ENCODE measurements at places on chromosomes 12 and 14.

GRCh38 chr12:113893221-113893620 is 72.9 kb downstream of the RBM19 start:
- no peak for DNase-seq

DNA sequence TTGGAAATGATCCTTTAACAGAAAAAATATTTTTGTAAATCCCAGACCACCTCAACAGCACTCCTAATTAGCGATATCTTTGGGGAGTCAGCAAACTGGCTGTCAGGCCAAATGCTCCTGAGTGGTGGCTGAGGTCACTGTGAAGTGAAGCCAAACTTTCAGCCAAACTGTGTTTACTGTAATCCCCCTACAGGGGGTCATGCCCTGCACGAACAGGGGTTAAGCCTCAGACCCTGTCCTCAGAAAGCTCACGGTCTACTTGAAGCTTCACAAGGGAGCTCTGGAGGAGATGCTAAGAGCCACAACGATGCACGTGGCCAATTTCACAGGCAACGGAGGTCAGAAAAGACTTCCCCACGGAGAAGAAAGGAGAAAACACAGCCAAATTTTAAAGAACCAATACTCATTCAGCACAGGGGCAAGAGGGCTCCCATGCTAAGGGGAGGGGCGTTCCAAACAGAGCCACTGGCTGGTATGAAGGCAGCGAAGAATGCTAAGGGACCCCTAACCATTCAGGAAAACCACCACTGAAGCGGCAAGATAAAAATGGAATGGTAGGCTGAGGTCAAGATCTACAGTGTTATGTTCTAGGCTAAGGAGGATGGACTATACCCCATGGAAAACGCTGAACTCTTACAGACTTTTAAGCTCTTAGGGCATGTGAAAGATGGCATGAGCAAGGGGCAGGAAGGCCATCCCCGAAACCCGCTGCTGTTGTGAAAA is 105.4 kb downstream of the ITPR2 start:
- no peak for DNase-seq

- DNase-seq = no peak
Measured at GRCh38 chr14:81234278-81234677, 13.5 kb upstream of the GTF2A1 start.

DNA sequence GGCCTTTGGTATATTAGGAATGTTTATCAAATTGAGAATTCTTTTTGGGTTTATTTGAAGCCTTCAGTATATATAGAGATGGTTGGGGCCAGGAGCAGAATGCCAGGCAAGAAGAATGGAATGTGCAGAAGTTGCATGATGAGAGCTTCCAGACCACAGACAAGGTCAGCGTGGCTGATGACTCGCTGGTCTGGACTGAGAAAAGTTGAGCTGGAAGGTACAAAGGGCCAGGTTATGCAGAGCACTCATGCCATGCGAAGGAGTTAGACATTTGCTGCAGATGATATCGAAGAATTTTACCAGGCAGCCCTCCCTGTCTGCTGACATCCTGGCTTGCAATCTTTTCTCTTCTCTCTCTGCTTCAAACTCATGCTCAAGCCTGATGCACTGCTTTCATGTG is 196.2 kb upstream of the ARHGAP5 start:
- DNase-seq = no peak

DNA sequence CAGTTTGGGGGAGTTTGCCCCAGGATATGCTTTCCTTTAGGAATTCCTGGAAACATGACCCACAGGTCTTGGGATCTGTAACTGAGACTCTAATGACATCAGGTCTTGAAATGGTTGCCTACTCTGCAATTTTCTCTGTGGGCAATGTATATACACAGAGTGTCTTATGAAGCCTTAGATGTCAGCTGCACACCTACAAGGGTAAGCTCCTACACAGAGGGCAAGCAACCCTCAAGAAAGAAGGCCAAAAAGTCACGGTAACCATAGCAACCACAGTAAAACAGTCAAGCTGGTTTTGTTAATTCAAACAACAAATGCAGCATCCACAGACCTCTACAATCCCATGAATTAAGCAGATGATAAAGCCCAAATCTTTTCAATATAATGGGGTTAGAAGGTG is 293.0 kb downstream of the SSPN start:
- DNase-seq = no peak

DNA sequence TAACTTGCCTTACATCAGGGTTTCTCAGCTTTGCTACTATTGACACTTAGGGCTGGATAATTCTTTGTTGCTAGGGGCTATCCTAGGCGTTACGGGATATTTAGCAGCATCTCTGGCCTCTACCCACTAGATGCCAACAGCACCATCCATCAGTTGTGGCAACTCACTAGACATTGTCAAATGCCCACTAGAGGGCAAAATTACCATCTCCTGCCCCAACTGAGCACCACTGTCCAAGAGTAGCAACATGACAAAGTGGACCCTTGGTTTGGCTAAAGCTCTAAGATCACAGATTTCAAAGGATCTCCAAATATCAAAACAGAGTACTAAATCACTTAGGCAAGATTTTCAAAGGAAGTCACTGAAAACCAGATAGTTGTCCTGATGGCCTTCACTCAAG is 251.7 kb upstream of the TBX3 start:
- no peak for DNase-seq

- no peak for DNase-seq
Measured at GRCh38 chr12:86601550-86602308, 345.5 kb upstream of the MGAT4C start.

DNA sequence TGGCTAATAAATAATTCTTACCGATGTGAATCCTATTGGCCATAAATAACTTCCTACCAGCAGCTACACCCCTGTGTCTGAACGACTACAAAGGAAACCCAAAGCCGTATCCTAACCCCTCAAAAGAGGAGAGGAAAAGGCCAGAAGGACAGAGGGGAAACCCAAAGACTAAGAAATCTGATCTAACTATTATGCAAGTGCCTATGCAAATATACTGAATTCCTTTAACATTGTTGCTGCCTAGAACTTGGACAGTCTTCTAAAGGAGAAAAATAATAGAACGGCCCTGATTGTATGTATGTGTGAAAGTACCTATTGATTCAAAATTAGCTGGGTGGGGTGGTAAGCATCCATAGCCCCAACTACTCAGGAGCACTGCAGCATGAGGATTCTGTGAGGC is 997 bp downstream of the PLEKHG7 start:
- DNase-seq = no peak

DNA sequence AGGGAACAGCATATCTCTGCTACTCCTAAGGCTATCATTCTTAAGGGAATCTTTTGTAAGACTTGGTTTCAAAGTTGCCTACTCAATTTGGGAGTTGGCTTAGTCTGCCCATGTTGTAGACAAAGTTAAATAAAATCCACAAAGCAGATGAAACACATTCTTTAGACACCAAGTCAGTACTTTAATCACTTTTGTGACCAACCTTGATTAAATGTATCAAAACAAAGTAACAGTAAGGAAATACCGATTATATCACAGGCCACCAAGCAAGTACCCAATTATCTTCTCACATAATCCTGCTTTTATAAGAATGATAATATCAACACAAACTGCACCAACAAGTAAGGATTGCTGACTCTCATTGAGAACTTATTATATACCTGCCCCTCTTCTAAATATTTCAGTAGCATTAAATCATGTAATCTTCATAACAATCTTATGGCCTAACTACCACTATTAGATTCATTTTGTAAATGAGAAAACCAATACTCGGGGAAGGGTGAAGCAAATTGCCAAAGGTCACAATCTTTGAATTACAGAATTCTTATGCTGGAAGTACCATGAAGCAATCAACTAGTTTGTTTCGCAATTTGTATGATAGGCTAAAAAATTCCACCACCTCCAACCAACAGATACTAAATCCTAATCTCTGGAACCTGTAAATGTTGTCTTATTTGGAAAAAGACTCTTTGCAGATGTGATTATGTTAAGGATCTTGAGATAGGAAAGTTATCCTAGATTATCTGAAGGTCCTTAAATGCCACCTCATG is 12.6 kb upstream of the DIO2 start:
- no peak for DNase-seq

DNA sequence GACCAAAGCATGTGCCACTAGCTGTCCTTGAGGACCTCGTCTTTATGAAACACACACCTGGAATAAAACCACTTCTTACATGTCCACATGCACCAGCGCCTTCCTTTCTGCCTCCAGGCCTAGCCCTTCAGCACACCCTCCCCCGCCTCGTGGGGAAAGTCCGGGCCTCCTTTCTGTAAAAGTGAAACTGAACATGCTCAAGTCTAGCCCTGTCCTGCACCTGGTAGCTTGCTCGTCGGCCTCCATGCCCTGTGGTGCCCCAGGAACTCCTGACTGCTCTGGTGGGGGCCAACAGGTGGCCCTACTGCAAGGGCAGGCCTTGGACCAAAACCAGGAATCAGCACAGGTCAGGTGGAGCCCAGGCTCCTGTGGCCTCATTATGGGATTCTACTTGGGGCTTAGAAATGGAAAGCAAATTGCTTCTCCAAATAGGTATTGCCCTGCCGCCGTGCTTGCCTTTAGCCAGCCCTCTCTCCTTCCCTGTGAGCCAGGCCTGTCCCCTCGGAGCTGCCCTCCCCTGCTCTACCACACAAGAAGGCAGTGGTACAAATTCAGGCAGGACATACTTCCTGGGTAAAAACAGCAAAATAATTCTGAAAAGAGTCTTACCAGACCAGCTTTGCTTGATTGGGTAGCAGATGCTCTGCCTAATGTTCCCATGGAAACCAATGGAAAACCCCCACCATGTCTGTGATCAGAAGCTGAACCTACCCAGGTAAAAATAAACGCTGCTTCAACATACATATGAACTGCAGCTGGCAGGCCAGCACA is 43.5 kb downstream of the ERH start:
- no peak for DNase-seq

- no peak for DNase-seq
Measured at GRCh38 chr14:77936138-77936639, 136.3 kb downstream of the ADCK1 start.

DNA sequence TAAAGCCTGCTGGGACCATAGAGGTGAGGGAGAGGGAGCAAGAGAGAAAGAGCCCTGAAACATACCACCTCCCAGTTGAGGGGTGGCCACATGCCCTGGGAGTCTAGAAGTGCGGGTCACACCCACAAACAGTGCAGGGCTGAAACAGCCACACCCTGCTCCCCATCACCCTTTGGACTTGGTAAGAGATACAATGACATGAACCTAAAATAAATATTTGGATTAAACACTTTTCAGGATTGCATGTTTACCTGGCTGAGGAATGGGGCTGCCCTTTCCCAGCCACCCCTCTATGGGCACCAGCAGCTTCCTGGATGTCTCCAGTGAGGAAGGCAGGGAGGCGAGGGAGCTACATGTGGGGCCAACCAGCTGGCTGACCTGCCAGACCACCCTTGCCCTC is 39.0 kb upstream of the TC2N start:
- no peak for DNase-seq

DNA sequence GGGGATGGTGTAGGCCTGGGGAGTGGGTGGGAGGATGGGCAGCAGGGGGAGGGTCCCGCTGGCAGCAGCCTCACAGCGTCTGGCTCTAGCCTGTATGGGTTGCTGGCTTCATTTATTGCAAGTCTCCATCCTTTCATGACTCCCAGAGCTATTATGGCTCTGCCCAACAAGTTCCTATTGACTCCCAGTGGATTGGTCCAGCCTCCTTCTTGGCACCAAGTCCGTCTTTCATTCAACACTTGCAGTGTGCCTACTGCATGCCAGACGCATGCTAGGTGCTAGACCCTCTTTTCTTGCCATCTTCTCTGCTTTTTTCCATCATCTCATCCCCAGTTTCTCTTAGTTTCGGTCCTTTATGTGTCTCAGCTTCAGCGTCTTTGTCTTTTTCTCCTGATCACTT is 1.1 kb downstream of the PSMB11 start:
- DNase-seq = no peak

GRCh38 chr12:88342251-88342806 is 200.2 kb downstream of the TMTC3 start:
- DNase-seq = no peak

DNA sequence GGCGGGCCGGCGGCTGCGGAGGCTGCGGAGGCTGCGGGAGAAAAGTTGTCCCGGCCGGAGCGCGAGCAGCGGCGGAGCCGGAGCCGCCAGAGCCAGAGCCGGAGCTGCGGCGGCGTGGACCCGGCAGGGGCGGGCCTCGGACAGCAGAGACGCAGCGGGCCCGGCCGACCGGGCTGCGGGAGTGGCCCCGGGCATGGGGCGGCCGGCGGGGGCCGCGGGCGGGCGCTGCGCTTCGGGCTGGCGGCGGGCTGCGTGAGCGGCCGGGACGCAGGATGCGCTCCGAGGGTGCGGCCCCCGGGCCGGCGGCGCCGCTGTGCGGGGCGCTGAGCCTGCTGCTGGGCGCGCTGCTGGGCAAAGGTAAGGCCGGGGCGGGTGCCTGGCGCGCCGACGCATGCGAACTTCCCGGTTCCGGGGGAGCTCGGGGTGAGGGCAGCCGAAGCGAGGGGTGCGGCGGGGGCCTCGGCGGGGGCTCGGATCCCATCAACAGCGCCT is at the start of gene TMEM132C:
Gene TMEM132C, plus strand, starts transcription at position 40 of the 492 bp plus-strand sequence. Its CDS starts 233 bp downstream, at position 273.
- no peak for DNase-seq

DNA sequence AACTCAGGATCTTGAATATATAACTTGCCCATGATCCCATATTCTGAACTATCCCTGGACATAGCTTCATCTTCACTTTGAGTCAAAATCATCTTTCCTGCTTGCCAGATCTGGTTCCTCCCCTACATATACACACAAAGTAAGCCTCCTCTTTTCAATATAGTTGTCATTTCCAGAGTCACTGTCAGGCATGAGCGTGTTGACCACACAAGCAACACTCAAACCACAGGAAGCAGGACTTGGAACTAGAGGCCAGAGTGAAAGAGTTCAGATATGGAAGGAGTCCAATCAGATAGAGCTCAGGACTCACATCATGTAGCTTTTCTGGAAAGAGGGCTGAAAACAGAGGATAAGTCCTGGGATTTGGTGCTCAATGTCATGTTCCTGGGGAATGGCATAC is 1140.6 kb downstream of the BCL11B start:
- DNase-seq = no peak

DNA sequence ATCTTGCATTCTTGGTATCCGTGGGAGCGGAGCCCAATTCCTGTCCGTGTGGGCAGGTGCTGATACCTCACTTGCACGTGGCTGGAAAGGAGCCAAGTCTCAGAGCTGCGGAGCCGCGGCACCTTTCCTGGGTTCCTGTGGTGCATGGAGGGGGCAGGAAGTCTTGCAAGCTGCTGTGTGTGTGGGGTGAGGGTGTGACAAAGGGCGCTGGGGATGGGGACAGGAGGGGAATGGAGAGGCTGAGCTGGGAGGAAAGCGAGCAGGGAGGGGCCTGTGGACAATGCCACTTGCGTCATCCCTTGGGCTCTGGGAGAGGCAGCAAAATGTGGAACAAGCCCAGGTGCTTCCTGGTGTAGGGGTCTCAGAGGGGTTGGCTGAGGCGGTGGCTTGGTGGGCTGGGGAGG is 86.7 kb downstream of the CALM1 start:
- DNase-seq = peak; percentile 34

Measured in head of caudate nucleus (tissue), 42 donors.